Right ventricle myocardium superior (tissue), 1 donor: ENCODE measurements at places on chromosomes 7 and 10. TPM values are rescaled to one million over a fixed set of nuclear protein-coding genes. Genes with fewer than 3 reads are reported as not detected.

- DNase-seq, result no peak
These were observed 12.5 kb upstream of the ARPC1A start for GRCh38 chr7:99313204-99313573.

- no peak for DNase-seq
These were observed 186.0 kb upstream of the MGMT start for GRCh38 chr10:129280908-129281586.

The ADGRA1 gene
- not detected for total RNA-seq

DNA sequence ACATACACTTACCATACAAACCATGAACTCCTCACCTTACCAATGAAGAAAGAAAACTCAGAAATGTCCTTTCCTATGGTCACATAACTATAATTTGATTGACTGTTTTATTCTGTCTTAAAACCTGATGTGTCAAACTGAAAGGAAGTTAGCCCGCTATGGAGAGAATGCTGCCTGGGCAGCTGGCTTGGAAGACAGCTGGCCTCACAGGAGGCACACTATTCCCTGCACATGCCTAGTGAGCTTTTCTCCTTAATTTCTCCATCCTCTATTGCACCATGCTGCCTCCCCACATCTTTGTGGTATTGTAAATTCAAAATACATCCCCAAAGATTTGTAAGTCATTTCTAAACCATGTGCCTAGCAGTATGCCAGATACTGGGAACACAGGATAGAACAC lies 163.3 kb downstream of the STK31 start:
- no peak for DNase-seq

DNA sequence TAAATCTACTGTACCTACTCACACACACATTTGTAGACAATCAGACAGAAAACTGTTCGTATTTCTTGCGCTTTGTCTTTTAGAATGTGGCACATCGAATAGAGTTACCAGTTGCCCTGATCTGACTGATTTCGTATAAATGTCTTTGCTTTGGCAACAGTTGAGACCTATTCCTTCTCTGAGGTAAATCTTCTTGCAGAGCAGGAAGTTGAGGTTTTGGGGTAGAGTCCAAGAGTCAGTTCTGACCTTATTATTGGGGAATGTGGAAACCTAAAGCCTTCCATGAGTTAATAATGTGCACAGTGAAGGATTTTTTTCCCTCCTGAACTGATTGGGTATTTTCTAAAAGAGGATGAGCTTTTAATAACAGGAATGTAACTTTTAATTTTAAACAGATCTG lies 135.3 kb downstream of the KIAA1217 start:
- DNase-seq, result no peak

GRCh38 chr10:3455385-3456334 lies 283.1 kb upstream of the PITRM1 start:
- DNase-seq, result peak; percentile 56

- DNase-seq, result no peak
These were observed 66.0 kb downstream of the ELMO1 start for GRCh38 chr7:37382546-37383088.

DNA sequence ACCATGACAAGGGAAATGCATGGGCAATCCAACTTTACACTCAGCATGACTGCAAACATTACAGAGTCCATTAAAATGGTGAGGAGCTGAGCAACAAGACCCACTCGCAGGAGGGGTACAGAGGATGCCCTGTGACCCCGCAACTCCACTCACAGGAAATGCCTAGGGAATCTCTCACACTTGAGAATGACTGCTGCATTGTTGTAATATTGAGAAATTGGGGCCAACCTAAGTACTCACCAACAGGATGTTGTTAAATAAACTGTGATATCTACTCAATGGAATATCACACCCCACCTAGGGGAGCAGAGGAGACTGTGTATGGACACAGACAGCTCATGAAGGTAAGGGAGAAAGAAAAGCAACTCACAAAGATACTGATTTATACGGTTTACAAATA lies 53.4 kb upstream of the CAMK2B start:
- DNase-seq, result no peak

DNA sequence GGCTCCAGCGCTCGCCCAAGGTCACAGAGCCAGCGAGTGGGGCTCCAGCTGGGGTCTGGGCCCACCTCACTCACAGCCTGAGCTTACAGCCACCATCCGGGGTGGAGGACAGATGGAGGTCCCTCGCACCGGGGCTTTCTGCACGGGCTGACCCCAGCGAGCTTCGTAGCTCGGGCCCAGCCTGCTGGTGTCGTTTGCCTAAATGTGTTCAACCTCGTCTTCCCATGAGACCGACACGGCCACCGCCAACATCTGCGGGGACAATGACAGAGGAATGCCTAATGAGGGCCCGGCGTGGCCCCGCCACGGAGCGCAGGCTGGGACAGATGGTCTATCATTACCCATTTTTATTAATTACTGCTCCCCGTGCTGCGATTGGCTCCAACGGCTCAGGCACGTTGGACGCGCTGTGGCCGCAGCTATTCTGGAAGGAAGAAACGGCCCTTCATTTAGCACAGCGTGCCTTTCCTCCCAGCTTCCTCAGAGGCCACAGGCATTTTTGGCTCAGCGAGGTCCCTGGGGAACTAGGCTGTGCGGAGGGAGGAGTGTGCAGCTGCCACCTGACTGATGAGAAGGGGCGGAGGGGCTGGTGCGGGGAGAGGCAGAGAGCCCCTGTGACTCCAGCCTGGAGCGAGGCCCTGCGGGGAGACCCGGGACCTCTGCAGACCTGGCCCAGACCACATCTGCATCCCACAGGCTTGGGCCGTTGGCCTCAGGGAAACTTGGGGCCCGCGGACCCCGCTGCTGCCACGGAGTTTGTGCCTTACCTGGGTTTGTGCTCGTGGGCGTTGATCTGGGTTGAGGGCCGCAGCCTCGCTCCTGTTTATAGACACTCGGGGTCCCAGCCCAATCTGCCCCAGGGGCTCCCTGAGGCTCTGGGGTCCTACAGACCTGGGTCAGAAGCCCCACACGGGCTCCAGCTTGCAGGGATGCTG lies 22.9 kb upstream of the ELFN1 start:
- peak; percentile 64 for DNase-seq

- no peak for DNase-seq
These were observed 8.7 kb downstream of the DIP2C start for GRCh38 chr10:680745-681144.

DNA sequence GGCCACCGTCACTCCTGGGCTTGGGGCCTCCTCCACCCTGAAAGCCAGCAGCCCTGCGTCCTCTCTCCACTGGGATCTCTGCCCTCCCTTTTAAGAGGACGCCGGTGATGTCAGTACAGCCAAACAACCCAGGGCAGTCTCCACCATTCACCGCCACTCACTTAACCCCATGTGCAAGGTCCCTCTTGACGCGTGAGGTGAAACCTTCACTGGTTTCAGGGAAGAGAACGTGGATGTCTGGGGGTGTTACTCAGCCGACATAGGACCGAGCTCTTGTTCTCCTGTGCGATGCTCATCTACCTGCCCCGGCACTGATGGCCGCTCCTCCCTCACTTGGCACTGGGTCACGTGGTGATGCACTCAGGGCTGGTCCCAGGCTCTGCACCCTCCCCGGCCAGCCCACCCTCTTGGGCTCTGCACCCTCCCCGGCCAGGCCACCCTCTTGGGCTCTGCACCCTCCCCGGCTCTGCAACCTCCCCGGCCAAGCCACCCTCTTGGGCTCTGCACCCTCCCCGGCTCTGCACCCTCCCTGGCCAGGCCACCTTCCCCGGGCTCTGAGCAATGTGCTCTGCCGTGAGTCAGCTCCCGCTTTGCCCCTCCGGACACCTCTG lies 36.1 kb downstream of the ADGRA1 start:
- peak; percentile 26 for DNase-seq

The PON1 gene
- total RNA-seq, result not detected

GRCh38 chr7:43303740-43304241 lies 191.3 kb downstream of the HECW1 start:
- DNase-seq, result no peak

GRCh38 chr10:811379-812175 lies 119.9 kb downstream of the LARP4B start:
- DNase-seq, result no peak

DNA sequence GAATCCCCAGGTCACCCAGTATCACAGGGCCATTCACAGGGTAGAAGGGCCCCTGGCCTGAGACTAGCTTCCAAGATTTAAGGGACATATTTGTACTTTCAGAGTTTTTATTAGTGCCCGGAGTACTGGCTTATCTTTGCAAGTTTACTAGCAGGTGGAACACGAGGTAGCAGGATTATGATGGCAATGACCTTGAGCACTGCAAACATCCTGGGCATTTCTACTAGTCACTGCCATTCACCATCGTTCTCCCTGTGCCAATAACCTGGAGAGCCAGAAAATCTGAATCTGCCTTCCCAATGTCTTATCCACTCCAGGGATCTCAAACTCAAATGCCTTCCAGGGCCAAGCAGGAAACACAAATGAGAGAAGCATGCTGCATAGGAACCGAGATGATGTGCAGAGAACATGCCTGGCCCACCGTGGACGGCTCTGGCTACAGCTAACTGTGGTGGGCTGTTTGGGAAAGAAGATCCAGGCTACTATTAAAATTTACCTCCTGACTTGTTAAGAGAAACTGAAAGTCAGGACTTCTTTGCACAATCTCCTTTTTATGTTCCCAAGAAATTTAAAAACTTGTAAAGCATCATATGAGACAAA lies 16.7 kb downstream of the FAM53B start:
- no peak for DNase-seq

DNA sequence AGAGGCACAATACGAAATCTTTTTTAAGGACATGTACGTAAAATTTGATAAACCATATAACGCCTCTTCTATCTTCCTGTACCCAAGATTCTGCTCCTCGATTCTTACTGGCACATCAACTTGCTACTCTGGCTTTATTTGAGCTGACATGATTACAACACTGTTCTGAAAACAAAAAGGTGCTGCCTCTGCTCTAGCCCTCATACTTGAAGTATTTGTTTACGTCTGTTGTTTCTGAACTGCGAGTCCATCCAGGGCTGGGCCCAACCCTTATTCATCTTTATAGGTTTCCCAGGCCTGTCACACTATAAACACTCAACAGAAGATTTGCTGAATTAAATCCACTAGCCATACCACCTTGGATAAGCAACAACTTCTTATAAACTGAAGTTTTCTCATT lies 96.2 kb upstream of the SVIL start:
- no peak for DNase-seq

DNA sequence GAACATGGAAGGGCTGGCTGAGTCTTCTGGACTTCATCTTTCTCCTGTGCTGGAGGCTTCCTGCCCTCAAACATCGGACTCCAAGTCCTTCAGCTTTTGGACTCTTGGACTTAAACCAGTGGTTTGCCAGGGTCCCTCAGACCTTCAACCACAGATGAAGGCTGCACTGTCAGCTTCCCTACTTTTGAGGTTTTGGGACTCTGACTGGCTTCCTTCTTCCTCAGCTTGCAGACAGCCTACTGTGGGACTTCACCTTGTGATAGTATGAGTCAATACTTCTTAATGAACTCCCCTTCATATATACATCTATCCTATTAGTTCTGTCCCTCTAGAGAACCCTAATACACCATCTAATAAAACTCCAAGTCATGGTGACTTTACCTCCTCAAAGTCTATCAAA lies 4.0 kb upstream of the CLEC5A start:
- DNase-seq, result no peak

GRCh38 chr7:35866186-35866585 lies 65.3 kb downstream of the SEPTIN7 start:
- no peak for DNase-seq

The HHEX gene
- total RNA-seq, result 2.6 TPM

The GFRA1 gene
- total RNA-seq, result 5.9 TPM

GRCh38 chr10:103739039-103739764 lies 116.2 kb downstream of the SH3PXD2A start:
- DNase-seq, result no peak

The ALOX5 gene
- 4.7 TPM for total RNA-seq

- no peak for DNase-seq
These were observed 999 bp downstream of the TLX1 start for GRCh38 chr10:101131962-101132635.

- no peak for DNase-seq
These were observed 182.9 kb downstream of the HTR7 start for GRCh38 chr10:90674928-90675327.

The SAMD9L gene
- 3.7 TPM for total RNA-seq

DNA sequence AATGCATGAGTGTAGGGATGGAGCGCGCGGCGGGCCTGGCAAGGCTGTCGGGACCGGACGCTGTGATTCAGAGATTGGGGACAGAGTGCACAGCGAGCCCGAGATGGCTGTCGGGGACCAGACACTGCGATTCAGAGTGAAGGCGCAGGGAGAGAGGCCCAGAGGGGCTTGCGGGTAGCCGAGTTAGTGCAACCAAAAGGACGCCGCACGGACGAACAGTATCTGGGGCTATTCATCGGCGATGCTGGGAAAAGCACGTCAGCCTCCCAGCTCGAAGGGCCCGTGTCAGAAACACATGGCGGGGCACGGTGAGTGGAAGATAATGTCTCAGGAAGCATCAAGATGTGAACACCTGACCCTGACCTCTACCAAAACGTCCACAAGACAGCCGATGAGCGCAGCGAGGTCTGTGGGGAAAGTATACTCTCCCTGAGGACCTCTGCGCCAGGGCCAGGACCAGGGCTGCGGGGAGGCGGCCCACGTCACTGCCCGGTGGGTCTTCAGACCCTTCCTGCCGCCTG lies 215.8 kb downstream of the ZMYND11 start:
- no peak for DNase-seq

The SPDYE5 gene
- total RNA-seq, result not detected
